ENCODE measurements at places on chromosomes 12 and 14.

DNA sequence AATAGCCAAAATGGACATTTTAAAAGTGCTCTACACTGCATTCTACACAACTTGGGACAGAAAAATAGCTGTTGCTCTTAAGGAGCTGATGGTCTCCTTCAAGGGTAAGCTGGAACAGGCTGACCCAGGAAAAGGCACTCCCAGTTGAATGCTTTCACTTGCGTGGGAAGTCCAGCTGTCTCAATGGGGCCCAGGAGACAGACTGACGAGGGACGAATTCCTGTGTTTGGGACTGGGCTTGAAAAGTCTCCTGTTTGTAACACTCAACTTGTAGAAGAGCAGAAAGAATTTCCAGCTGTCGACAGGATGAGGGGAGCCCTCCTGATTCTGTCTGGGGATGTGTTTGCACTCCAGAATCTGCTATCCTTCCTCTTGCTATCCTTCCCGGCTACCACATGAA lies 180.8 kb downstream of the ZFP36L1 start:
- no peak for DNase-seq

GRCh38 chr12:56258068-56258819 lies at the start of gene ANKRD52:
Gene ANKRD52, minus strand, starts transcription at chr12:56258384. Its CDS starts 115 bp downstream, at chr12:56258269.
- peak; percentile 76 for DNase-seq

DNA sequence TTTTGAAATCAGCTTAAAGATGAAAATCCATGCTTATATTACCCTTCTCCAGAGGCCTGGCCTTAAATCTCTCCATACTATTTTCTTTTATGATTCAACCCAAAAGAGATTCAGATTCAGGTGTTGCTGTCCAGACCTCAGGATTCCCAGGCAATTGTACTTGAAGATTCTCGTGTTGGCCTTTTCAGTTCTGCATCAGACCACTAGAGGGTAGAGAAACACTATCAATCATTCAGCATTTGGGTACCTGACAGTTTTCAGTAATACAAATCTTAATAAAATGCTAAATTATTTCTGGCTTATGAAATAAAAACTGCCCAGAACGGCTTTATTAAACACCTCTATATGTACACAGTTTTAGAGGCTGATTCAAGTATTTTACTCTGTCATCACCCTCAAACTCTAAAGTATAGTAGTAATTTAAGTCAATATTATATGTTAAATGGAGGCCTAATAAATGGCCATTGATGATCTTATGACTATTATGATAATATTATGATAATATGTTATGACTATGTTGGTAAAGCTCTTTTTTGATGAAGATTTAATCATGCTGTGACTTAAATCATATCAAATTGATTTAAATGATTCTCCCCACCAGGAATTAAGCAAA lies 301.1 kb downstream of the DUSP6 start:
- peak; percentile 62 for DNase-seq

GRCh38 chr12:123860377-123860776 lies 98.3 kb downstream of the DNAH10 start:
- DNase-seq = no peak

- DNase-seq = no peak
Measured at GRCh38 chr12:56886319-56886718, 47.9 kb downstream of the SDR9C7 start.

- no peak for DNase-seq
Measured at GRCh38 chr14:101598159-101598558, 36.9 kb downstream of the DIO3 start.

GRCh38 chr12:49582201-49582600 lies 14.3 kb upstream of the MCRS1 start:
- no peak for DNase-seq

DNA sequence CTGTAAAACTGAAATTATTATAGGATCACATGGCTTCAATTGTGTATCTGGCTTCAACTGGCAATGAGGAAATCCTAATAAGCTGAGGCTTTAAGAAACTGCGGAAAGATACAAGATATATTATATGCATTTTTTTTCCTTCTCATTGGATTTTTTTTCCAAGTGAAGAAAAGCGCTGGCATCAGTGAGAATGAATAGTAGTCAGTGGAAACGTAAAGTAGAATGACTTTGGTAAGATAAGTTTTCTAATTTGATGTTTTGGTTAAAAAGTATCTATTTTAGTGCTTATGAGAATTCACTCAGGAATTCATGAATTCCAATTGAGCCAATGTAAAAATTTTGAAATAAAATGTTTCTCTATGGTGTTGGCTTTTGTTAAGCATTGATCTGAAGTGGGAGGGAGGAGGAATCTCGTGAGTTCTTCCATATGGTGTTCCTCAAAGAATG lies 173.5 kb upstream of the FRMD6 start:
- no peak for DNase-seq

GRCh38 chr12:85280984-85281630 lies 1.1 kb downstream of the ALX1 start:
- DNase-seq = no peak

GRCh38 chr14:99734406-99735051 lies 50.4 kb downstream of the CYP46A1 start:
- DNase-seq = no peak

Data from NCI-H774 (cell line).